ENCODE measurements at places on chromosomes 4 and X.

GRCh38 chr4:99013402-99013843, 17.9 kb downstream of the METAP1 start:
- no peak for DNase-seq

DNA sequence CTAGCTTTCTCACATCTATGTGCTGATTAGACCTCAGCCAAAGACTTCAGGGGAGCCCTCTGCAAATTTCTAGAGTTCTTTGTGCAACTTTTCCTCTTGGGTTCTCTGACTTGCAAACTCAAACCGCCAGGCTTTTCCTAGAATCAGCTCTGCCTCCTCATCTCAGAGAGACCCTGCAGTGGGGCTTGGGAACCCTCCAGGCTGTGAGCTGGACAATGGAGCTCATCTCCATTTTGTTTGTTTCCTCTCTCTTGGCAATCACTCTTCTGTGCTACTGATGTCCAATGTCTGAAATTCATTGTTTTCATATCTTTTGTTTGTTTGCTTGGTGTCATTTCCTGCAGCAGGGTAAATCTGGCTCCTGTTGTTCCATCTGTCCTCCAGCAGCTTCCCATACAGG, 33.0 kb downstream of the GYPB start:
- DNase-seq = no peak

GRCh38 chr4:43732829-43733426, 715.7 kb downstream of the KCTD8 start:
- no peak for DNase-seq

DNA sequence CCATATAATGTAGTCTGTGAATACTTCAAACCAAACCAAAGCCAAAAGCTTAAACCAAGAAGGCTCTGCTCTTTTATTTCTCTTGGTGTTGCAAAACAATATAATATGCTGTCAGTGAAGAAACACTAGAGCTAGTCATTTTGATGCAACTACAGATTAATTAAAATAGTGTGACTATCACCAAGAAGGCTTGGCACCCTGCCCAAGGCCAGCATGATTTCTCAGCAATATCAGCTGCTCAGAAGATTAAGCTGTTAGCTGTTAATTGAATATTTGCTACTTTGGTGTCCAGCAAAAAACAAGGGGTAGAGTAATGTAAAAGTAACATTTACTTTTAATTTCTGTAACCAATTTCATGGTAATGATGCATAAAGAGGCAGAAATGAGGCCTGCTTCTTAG, 104.9 kb upstream of the PRPS2 start:
- DNase-seq = no peak

Data from activated CD4-positive, alpha-beta T cell treated with anti-CD3 and anti-CD28 coated beads for 1 hour (primary cell).